ENCODE measurements at places on chromosomes 5 and 9.

DNA sequence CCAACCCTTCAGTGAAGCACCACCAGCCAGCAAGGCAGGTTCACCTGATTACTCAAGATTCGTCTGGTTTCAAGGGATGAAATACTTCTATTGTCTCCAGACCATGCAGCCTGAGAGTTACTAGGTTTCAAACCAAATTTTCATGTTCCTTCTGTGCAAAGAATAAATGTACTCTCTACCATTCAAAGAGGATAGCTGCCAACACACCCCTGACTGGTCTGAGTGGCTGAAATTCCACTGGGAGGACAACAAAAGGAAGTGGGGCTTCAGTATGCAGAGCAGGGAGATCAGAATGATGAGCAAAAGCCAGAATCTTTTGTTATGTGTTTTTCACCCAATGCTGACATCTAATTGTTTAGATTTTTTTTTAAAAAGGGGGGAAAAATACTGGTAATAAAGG is 356.3 kb downstream of the BNC2 start:
- no peak for DNase-seq

DNA sequence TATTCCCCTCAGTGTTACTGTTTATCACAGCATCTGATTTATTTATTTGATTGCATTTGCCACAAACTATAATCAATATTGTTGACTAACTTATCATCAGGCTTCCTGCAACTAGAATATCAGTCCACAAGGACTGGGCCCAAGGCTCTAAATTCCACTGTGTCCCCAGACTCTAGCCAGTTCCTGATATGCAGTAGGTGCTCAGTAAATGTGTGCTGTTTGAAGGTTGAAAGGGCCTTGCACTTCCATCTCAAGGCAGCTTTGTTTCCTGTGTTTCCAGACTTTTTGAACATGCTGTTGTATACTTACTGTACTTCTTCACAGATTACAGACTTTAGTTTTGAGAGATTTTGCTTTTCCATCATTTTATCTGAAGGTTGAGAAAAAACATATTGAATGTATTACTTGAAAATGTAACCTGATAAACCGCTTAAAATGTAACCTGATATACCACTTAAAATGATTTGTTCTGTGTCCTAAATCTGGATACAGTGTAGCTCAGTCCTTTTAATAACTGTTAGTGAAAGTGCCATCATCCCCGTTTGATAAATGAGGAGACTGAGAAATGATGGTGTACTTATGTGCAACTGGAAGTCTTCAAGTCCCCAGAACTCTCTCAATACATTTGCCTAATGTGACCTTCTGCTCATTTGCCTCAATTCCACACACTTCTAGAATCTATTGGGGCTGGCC is 18.7 kb downstream of the KIAA1191 start:
- no peak for DNase-seq

- peak; percentile 38 for DNase-seq
Measured at GRCh38 chr9:136847088-136847825, 2.0 kb upstream of the PHPT1 start.

- peak; percentile 66 for DNase-seq
Measured at GRCh38 chr9:114246558-114246957, 76.3 kb upstream of the ORM1 start.

DNA sequence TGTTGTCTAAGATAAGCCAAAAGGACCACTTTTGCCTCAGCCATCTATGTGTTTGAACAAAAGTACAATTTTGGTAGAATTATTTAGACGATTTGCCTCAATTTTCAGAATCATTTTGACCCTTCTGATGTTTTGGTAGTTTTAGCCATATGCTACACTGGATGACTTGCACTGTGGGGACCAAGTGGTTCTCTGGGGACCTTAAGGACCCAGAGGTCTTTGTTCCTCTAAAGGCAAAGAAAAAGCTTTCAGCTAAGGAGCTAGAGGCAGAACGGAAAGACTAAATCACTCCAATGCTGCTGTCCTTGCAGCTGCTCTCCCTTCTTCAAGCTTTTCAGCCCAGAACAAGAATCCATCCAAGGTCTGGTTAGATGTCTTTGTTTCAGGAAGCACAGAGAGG is 51.0 kb upstream of the APC start:
- DNase-seq, result no peak

GRCh38 chr5:71475788-71476384 is 20.4 kb downstream of the BDP1 start:
- DNase-seq, result no peak

GRCh38 chr9:136105398-136106135 is 10.5 kb upstream of the NACC2 start:
- no peak for DNase-seq

GRCh38 chr9:35521708-35522107 is 31.8 kb downstream of the RUSC2 start:
- no peak for DNase-seq

GRCh38 chr9:20361656-20362570 is 260.4 kb downstream of the MLLT3 start:
- no peak for DNase-seq

DNA sequence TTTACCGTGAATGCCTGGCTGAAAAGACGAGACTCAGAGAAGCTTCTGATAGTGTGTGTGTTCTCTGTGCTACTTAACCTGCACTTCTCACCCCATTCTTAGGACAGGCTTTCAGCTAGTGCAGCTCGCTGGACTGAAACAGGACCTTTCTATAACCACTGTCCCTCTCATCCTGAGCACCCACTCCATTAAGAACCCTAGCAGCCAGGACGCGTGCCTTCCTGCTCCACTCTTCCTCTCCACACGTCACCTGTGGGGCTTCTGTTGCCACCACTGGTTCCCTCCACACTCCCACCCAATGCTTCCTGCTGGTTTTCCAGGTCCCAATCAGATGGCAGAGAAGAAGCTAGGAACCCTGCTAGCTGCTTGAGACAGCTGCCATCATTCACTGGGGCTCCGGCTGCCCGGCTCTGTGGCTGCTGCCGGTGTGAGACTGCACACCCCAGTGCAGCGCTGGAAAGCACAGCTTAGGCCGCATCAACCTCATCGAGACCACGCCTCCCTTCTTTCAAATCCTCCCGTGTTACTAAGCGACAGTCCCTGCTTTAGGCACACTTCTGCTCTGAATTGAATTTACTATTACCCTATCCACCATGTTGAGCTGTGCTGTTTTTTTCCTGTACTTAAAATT is 44.0 kb downstream of the RNF130 start:
- no peak for DNase-seq

DNA sequence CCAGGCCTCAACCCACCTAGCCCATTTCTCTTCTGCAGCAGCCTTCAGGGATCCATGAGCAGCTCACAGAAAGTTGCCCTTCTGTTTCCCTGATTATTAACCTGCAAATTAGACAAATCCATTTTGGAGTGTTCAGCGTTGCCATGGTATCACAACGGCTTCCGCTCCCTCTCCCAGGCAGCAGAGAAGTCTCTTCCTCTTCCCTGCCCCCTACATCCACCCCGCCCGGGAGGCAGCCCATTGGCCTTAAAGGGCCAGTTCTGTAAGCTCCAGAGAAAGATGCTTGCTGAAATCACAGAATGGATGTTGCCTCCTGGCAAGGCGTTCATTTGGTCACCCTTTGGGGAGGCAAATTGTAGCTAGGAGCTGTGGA is 47.7 kb upstream of the BOD1 start:
- no peak for DNase-seq

DNA sequence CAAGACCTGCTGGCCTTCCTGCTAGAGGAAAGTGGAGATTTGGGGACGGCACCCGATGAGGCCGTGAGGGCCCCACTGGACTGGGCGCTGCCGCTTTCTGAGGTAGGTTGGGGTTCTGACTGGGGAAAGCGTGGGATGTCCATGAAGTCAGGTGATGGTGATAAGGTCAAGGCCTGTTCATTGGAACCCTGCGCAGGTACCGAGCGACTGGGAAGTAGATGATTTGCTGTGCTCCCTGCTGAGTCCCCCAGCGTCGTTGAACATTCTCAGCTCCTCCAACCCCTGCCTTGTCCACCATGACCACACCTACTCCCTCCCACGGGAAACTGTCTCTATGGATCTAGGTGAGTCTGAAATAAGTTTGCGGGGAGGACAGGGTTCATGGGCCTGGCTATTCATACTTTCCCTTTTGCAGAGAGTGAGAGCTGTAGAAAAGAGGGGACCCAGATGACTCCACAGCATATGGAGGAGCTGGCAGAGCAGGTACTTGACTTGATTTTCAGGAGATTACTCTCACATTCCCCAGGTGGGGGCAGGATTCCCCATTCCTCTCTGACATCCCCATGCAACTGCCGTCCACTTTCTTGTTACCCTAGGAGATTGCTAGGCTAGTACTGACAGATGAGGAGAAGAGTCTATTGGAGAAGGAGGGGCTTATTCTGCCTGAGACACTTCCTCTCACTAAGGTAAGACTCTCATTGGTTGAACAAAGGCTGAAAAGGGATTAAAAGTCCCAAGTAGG is 505 bp downstream of the CREB3 start:
- no peak for DNase-seq

DNA sequence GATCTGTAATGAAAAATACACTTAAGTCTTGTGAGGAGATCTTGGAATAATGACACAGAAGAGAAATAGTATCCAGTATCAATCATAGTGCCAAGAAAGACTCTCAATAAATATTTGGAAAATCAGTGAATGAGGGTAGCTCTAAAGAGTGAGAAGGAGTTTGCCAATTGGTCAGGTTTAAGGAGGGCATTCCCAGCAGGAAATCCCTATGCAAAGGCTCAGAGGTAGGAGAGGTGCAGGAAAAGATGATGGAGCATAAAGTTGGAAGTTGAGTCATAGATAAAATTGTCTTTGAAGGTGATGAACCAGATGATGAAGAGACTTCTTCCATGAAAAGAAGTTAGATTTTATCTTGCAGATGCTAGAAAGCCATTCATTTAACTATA is 27.8 kb downstream of the TNPO1 start:
- DNase-seq, result no peak

DNA sequence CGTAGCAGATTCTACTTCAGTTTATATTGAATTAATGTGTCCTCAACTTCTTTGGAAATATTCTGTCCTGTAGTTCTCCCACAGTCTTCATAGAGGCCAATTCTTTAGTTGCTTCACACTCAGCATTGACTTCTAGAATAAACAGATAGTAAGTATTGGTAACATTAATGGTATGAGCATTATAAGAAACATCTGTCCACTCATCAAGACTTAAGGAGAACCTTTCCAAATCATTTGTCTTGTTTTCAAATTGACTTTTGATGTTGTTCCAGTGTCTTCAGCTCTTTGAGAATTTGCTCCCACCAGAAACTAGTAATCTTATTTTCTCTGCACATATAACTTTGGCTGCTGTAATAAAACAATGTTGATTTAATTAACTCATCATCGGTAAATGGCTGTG is 18.3 kb downstream of the RANBP17 start:
- no peak for DNase-seq

GRCh38 chr9:133528001-133528875 is 3.5 kb upstream of the MYMK start:
- no peak for DNase-seq
